ENCODE measurements at places on chromosomes 1 and 21.

GRCh38 chr1:209291715-209292114 lies 291.8 kb upstream of the CAMK1G start:
- no peak for DNase-seq

- DNase-seq = no peak
Measured at GRCh38 chr1:207740207-207740606, 11.6 kb upstream of the CD46 start.

- DNase-seq = no peak
Measured at GRCh38 chr21:41537356-41537755, 29.4 kb upstream of the TMPRSS2 start.

DNA sequence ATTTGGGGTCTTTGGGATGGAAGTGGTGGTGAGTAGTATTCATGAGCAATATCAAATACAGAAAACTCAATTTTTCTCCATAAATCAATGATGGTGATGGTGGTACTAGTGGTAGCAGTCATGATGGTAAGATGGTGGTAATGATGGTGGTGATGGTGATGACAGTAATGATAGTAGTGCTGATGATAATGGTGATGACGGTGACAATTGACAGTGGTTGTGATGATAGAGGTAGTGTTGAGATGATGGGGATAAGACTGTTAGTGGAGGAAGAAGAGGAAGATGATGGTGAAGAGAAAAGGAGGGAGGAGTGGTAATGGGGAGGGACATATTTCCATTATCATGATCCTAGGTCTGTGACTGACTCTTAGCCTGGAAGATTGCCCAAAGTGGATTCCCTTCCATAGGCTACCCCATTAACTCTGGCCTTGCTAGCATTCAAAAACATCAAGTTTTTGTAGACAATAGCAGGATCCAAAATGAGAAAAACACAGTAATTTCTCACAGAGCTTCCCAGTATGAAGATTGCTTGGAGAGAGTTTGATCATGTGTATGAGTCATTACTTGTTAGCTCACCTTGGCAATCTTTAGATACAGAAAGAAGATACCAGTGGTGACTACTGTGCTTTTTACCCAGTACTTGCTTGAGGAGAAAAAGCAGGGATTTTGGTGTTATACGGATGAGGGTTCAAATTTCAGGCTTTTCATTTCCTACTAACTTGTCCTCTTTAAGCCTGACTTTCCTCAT lies 93.9 kb downstream of the ATP1A1 start:
- DNase-seq = no peak

DNA sequence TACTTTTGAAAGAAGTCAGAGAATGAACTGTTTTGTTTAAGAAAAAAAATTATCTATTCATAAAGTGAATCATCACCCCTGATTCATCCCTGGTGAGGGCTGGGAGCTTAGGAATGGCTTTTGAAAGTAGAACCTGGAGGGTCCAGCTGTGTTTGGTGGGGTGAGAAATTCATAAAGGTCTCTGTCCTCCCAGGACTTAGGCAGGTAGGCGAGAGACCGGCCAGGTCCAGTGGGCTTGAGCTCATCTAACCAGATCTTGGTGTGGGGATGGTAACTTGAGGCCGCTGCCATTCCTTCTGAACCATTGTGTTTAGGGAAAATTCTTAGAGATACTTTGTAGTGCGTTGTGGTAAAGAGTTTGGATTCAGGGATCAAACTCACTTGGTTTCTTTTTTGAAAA lies 156.8 kb upstream of the TNR start:
- no peak for DNase-seq
